ENCODE measurements at places on chromosomes 1 and 21.

DNA sequence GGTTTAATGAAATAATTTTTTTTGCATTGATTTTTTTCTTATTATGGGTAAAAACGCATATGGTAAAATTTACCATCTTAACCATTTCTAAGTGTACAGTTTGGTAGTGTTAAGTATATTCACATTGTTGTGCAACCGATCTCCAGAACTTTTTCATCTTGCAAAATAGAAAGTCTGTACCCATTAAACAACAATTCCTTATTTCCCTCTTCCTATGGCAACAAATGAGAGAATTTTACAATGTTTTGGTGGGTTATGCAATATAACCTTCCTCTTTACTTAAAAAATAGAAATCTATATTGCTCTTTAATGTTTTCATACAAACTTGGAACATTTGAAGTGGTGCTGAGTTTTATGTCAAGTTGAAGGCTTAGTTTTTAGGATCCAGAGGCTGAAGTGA, 26.6 kb downstream of the MAP3K7CL start:
- no peak for DNase-seq

GRCh38 chr1:200837931-200838571, 34.7 kb upstream of the GPR25 start:
- DNase-seq, result no peak

DNA sequence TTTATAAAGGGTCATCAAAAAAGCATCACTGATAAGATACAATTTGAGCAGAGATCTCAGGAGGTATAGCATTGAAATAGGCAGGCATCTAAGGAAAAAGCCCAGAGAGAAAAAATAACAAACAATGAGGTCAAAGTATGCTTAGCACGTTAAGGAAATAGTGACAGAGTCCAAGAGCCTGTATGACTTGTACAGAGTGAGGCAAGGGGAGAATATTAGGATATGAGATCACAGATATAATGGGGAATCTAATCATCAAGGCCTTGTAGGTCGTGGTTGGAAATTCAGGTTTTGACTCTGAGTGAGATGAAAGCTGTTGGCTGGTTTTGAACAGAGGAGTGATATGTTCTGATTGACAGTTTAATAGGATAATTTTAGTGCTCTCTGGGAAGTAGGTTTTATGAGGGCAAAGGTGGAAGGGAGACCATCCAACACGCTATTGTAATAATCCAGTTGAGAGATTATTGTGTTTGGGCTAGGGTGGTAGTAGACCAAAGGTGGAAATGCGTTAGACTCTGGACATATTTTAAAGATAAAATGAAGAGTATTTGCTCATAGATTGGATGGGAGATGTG, 644.6 kb upstream of the TMPRSS15 start:
- DNase-seq, result peak; percentile 49

- DNase-seq, result no peak
Observed at GRCh38 chr1:156616463-156616862, 2.8 kb upstream of the HAPLN2 start.

DNA sequence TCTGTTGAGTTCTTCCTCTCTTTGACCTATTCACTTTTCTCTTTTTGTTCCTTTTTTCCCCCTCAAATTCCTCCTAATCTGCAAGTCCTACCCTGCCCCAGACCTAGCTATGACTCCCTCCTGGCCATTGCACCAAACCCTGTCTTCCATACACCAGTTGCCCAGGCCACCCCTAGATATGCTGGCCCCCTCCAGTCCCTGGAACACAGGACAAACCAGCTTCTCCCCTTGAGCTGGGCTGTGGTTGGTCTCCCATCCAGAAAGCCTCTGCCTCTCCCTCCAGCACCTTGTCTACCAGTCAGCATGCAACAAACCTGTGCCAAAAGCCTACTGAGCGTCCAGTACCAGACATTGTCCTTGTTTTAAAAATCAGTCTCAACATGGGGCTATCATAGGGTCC, 59.4 kb downstream of the ELK4 start:
- DNase-seq, result peak; percentile 16

GRCh38 chr1:75083223-75083622, 51.0 kb upstream of the LHX8 start:
- DNase-seq, result no peak

GRCh38 chr1:85214654-85215053, 13.8 kb upstream of the SYDE2 start:
- no peak for DNase-seq

DNA sequence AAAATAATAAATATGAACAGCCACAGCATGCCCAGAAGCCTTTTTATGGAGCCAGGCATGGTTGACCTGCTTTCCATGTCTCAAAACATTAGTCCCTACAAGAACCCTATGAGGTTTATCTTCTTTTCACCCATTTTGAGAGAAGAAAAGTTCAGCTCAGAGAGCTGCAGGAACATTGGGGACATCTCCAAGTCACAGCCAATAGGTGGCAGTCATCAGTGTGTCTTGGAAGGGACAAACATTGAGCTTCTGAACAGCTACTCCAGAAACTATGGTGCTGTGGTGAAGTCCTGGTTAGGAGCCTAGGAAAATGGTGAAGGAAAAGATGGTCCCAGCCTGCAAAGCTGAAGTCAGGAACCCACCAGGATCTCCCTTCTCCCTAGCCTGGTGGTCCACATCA, 73.6 kb downstream of the JMJD4 start:
- DNase-seq, result no peak

DNA sequence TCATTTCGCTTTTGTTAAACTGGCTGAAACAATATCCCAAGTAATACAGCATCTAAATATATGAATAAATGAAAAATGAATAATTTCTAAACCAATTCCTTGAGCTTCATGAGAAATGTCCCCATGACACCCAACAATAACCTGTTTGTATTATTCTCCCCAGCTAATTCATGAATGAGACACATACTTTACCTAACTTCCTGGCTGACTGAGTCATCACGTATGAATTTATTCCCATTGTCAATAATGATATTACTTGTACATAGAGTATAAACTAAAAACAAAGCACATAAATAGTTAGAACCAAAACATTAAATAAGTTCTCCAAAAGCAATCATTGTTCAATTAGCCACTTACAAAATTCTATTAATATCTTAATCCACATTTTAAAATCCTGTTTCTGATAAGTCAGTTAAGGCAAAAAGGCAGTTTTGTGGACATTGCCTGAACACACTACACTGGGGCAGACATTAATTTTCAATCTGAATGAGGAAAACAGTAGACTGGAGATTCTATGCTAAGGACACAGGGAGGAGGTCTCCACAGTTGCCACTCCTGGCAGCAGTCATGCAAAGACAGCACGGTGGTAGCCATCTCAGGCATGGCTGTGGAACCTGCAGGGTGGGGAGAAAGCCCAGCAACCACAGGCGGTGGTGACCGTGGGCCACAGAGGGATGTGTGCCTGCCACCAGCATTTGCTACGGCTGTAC, 48.2 kb downstream of the SLC9C2 start:
- no peak for DNase-seq

DNA sequence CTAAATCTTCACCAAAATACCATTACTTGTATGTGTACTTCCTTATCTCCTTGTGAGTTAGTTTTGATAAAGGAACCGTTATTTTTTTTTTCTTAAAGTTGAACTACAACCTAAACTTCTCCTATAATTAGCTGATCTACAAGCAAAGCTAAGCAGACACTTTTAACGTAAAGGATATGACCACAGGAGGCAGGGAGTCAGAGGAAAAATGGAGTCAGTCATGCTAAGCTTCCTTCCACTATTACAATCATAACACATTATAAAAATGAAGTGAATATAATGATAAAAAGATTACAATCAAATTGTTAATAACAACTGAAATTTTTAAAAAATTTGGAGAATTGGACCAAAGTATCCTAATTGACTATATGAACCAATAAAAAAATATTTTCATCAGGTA, 892.6 kb downstream of the KCNT2 start:
- no peak for DNase-seq

DNA sequence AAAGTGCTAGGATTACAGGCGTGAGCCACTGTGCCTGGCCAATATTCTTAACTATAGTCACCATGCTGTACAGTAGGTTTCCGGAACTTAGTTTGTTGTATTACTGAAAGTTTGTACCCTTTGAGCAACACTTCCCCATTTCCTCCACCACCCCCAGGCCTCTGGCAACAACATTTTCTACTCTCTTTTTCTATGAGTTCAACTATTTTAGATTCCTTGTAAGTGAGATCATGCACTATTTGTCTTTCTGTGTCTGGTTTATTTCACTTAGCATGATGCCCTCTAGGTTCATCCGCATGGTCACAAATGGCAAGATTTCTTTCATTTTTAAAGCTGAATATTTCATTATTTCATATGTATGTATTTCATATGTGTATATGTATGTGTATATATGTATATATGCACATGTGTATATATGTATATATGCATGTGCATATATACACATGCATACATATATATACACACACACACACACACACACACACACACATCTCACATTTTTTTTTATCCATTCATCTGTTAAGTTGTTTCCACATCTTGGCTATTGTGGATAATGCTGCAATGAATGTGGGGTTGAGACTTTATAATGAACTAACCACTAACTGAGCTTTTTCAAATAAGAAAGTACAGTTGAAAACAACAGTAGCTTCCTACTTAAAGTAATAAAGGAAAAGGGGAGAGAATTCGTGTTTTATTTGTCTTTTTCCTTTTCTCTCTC, 256.8 kb upstream of the C1orf105 start:
- no peak for DNase-seq

DNA sequence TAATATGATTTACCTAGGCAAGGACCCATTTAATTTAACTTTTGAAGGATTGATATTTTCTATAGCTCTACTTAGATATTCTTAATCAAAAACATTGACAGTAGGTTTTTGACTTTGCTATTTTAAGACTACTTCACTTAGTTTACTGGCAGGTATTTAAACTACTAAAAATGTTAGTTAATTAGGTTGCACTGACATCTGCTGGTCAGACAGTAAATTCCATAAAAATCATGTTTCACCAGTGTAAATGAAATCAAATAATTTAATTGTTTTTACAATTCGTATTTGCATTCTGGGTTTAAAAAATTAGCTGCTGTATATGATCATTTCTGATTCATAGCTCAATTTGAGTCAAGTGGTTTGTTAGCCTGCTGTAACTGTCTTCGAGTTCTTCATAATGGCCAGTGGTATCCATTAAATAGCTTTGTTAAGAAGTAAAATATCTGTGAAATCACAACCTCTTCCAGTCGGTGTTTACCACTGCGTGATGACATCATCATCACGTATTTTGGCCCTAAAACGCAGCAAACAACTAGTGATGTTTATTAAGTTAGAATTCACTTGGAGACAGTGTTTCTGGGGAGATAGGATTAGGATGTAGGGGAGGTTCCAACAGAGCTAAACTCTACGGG, 26.2 kb downstream of the EXTL2 start:
- DNase-seq, result no peak

DNA sequence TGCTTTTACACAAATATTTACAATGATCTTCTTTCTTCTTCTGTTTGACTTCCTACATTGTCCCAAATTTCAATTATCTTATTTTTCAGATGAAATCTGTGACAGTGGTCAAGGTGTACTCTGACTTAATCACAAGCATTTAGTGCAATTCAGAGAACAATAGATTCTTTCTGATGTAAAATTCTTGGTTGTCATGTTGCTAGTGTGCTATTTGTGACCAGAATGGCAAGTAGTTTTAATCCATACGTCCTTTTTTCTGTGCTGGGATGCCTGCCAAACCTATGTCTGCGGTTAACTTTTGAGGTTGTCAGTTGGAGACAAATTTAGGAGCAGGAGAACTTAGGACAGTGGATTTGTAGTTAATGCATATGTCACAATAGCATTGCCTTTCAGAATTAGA, 31.0 kb downstream of the NCAM2 start:
- DNase-seq, result no peak

GRCh38 chr1:50566405-50566804, 143.2 kb upstream of the DMRTA2 start:
- DNase-seq, result no peak

DNA sequence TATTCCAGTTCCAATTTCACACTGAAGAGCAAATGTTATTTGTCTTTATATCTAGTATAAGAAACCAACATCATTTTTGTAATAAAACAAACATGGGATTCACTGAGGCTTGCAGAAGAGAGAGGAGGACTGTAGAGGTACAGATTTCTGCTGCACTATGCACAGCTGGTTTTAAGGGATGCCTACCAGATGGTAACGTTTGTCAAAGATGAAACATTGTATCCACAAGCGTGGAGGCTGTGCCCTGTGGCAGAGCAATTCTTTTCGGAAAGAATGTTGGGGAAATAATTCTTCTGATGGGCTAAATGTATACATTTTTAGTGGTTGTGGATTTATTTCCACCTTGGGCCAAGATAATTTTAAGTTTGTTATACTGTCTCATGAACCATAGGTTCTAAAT, 272.4 kb downstream of the DUSP10 start:
- no peak for DNase-seq

DNA sequence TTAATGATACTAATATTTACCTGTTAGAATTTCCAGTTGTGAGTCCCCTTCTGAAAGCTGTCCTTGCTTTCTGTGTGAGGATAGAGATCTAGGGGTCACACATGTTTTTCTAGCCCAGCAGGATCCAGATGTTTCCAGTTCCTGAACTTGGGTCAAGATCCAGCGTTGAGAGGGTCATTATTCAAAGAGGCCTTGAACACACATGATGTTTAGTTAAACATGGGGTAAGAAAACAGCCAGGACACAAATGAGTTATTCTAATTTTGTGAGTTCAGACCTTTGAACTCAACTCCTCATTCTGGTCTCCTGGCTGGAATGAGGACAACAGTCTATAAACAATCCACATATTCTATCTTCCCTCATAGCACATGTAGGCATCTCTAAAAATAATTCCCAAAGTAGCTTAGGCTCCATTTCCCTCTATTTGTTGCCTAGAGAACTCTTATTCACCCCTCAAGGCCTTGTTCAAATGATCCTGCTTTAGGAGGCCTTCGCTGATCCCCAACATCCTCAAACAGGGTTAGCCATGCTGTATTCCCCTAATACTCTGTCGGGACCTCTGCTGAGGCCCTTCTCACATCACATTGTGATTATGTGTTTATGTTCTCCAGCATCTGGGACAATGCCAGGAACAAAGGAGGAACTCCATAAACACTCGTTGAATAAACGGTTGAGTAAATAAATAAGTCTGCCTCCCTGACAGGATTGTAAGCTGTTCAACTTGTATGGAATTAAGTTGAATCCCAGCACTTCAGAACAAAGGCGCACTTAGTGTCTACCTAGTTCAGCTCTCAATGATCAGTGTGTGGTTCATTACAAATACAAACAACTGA, 15.0 kb upstream of the KCNN3 start:
- no peak for DNase-seq

DNA sequence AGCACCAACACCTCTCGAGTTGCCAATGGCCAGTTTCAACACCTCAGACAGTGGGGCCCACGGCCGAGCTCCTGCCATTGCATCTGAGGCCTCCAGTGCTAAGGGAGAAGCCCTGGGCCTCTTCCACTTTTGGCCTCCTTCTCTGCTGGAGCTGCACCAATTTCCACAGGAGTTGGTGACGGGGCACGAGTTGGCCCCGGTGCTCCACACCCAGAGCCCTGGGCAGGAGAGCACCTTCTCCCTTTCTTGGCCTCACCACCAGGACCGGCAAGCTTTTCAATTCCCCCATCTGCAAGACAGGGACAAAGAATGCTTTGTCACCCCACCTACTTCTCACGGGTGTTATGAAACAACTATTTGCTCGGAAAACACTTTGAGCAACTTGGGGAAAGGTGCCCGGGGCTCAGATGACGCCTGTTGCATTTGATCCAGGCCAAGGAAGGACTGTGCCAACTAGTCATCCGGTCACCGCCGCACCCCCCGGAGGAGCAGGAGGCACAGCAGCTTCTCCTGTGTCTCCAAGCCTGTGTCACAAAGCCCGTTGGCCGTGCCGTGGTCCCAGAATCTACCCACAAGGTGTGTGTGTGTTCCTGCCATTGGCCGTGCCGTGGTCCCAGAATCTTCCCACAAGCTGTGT, 55.2 kb downstream of the TOMM20 start:
- peak; percentile 84 for DNase-seq

All from colonic mucosa (tissue), 4 donors.